Naive B cell (primary cell): ENCODE measurements at places on chromosomes 1 and 21. TPM values are rescaled to one million over a fixed set of nuclear protein-coding genes. Genes with fewer than 3 reads are reported as not detected.

DNA sequence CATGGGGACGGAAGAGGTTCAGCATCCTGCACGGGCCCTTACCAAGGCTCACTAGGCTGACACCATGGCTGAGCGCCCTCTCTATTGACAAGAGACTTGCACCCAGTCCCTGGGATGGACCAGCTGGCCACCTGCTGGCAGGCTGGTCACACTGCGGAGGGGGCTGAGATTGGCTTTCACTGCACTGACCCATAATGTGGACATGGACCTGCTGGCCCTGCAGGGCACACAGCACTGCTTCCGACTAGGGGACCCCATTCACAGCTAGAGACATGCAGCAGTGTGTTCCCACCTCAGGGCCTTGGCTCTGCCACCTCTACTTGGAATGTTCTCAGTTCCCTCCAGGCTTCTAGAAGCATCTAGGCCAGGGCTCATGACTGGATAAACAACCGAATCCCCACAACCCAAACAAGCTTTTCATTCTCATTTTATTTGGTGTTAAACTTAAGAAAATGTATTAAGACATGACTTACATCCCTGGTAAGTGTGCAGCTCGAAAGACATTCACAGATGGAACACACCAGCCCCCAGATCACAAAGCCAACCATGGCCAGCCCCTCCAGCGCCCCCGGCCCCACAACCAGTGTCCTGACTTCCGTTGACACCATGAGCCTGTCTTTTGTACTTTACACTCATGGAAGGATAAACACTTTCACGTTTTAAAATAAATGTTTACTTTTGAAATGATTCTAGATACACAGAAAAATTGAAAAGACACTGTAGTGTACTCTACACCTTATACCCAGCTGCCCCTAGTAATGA lies 9.3 kb upstream of the SRARP start:
- peaks cover 4% of the 10 kb centered on the region for H3K36me3 ChIP-seq
- H3K27me3 ChIP-seq = peaks cover 27% of the 10 kb centered on the region
- peak; percentile 16 for DNase-seq
- H3K27ac ChIP-seq = peak overlapping the region; percentile 61

DNA sequence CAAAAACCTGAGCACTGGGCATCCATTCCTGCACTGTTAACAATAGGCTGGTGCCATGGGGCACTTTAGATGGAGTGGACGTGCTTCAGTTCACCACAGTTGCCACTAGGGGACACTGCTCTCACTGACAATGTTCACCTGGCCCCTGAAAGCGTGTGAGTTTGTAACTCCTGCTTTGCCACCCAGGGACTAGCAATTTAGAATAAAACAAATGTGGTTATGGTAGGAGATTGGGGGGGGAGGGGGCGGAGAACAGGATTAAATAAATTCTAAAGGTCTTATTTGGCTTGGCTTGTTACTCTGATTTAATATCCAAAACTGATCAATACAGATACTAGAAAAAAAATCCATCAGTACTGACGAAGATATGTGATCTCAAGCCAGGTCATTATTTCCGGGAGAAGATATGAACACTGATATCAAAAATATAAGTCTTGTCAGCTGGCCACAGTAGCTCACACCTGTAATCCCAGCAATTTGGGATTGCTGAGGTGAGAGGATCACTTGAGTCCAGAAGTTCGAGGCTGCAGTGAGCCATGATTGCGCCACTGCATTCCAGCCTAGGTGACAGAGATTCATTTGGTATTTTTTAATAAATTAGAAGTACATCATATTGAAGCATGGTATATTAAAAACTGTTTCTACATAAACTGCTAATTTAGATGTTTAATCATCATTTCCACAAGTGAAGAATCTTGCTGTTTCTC lies 23.2 kb downstream of the INTS7 start:
- no peaks in the 10 kb centered on the region for H3K36me3 ChIP-seq
- no peaks in the 10 kb centered on the region for H3K4me1 ChIP-seq
- no peak overlapping the region for H3K27ac ChIP-seq
- DNase-seq = peak; percentile 36

DNA sequence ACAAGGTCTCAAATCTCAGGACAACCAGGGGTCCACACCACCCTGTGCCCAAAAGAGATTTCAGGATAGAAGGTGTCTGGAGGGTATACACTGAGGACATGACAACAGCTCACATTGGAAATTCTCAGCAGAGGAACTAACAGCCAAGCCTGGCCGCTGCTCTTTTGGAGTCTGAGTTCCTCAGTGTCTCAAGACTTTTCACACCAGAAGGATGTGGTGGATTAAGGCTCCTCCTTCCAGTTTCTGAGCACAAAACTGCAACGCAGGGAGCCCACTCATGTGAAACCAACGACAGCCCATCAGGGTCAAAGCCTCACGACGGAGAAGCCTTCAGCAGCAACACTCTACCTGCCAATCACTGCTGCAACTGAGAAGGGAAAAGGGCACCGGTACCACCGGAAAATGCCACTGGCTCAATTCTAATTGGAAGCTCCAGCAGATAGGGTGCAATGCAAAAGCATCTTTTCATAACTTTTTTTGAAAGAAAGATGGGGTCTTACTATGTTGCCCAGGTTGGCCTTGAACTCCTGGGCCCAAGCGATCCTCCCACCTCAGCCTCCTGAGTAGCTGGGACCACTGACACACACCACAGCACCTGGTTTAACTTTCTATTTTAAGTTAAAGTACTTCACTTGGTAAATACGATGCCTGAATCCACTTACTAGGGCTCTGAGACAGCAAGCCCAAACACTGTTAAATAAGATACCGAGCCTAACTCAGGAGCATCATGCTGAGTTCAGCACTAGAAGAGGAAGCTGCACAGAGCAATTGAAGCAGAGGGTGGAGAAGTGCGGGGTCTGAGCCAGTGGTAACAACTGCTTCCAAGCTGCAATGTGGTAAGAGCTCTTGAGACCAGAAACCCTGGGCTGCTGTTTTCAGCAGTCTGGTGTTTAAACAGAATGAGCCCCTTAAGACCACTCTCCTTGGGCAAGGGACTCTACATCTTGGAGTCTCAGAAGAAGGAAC lies 7.8 kb downstream of the CAPZB start:
- H3K27me3 ChIP-seq = no peaks in the 10 kb centered on the region
- H3K4me3 ChIP-seq = peak overlapping the region; percentile 71
- H3K27ac ChIP-seq = peak overlapping the region; percentile 96

GRCh38 chr21:42175110-42175710 lies 43.7 kb upstream of the ABCG1 start:
- H3K4me1 ChIP-seq = no peaks in the 10 kb centered on the region
- H3K27ac ChIP-seq = no peak overlapping the region
- no peak for DNase-seq

DNA sequence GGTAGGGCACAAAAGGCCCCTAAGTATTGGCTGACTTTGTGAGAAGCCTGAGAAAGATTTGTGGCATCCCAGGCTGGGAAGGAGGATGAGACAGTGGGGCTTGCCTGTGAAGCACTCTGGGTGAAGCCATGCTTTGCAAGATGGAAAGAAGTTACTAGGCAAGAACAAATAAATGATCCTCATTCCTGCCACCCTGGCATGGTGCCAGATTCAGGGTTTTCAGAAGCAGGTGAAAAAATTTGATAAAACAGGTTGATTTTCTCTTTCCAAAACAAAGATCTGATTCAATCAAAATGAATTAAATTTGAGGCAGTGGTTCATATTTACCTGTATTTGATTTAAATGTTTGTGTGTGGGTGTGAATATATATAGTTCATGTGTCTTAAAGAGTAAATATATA lies 386.9 kb upstream of the PROX1 start:
- H3K27ac ChIP-seq = no peak overlapping the region
- no peaks in the 10 kb centered on the region for H3K27me3 ChIP-seq
- no peaks in the 10 kb centered on the region for H3K4me1 ChIP-seq
- DNase-seq = no peak
- no peak overlapping the region for H3K4me3 ChIP-seq

- H3K4me1 ChIP-seq = no peaks in the 10 kb centered on the region
- no peak overlapping the region for H3K27ac ChIP-seq
- peaks cover 32% of the 10 kb centered on the region for H3K27me3 ChIP-seq
- H3K36me3 ChIP-seq = peaks cover 51% of the 10 kb centered on the region
- no peak for DNase-seq
Measured at GRCh38 chr1:173616859-173617258, 14.0 kb upstream of the SLC9C2 start.

GRCh38 chr1:236489710-236490377 lies 33.9 kb upstream of the LGALS8 start:
- peak; percentile 24 for DNase-seq
- no peak overlapping the region for H3K4me3 ChIP-seq
- no peaks in the 10 kb centered on the region for H3K36me3 ChIP-seq
- peaks cover 33% of the 10 kb centered on the region for H3K27me3 ChIP-seq
- H3K27ac ChIP-seq = no peak overlapping the region

- peaks cover 2% of the 10 kb centered on the region for H3K4me1 ChIP-seq
- no peaks in the 10 kb centered on the region for H3K36me3 ChIP-seq
- no peak overlapping the region for H3K4me3 ChIP-seq
- no peak overlapping the region for H3K27ac ChIP-seq
Measured at GRCh38 chr1:200636681-200637080, 16.1 kb upstream of the KIF14 start.

GRCh38 chr1:150561254-150561973 lies 12.2 kb downstream of the ADAMTSL4 start:
- H3K4me3 ChIP-seq = peak overlapping the region; percentile 99
- DNase-seq = peak; percentile 75
- no peaks in the 10 kb centered on the region for H3K27me3 ChIP-seq
- no peaks in the 10 kb centered on the region for H3K36me3 ChIP-seq
- peak overlapping the region; percentile 100 for H3K27ac ChIP-seq

- H3K4me1 ChIP-seq = peaks cover 40% of the 10 kb centered on the region
- H3K4me3 ChIP-seq = peak overlapping the region; percentile 49
- no peaks in the 10 kb centered on the region for H3K27me3 ChIP-seq
- H3K27ac ChIP-seq = peak overlapping the region; percentile 91
- DNase-seq = peak; percentile 60
- no peaks in the 10 kb centered on the region for H3K36me3 ChIP-seq
Measured at GRCh38 chr21:44880405-44881197, 7.1 kb upstream of the PTTG1IP start.

DNA sequence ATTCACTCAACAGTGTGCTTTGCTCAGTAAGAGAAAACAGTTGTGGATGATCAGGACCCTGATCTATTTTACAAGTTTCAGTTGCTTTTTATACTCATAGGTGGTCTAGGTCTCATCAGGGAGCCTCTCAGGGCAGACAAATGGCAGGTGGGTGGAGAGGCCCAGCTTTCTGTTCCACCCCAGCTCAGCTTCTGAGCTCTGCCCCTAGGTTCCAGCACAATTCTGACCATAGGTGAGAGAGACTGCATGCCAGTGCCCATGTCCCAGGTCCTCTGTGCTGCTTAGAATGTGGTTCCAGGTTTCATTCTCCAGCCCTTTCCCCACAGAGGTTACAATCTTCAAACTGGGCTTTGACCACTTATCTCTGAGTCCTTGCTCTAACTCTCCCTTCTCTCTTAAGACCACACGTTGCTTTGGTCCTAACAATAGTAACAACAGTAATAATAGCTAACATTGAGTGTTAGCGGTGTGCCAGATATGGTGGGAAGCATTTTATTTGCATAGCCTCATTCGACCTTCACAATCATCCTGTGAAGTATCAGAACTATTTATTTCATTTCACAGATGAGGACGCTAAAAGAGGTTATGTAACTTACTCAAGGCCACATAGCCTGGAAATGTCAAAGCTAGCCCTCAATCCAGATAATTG lies 19.6 kb upstream of the DUSP10 start:
- no peaks in the 10 kb centered on the region for H3K4me1 ChIP-seq
- H3K4me3 ChIP-seq = no peak overlapping the region
- H3K27ac ChIP-seq = no peak overlapping the region
- H3K36me3 ChIP-seq = no peaks in the 10 kb centered on the region

DNA sequence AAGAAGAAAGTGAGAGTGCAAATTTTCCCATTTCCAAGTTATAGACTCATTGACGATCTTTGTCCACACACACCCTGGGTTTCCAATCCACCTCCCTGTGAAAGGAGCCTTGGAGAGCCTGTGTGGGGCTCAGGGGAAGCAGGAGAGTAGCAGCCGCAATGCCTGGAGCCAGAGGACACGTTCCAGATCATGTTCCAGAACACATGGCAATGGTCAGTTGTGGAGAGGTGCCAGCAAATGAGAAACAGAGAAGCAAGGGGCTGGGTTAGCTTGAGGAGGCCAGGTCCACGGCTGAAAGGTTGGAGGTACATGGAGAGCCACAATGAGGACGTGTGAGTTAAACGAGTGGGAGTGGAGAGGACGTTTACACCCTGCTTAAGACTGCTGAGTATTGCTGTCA lies 33.0 kb upstream of the SIPA1L2 start:
- H3K4me3 ChIP-seq = no peak overlapping the region
- H3K27ac ChIP-seq = no peak overlapping the region
- DNase-seq = no peak
- H3K36me3 ChIP-seq = no peaks in the 10 kb centered on the region

GRCh38 chr1:119298687-119299303 lies 69.8 kb upstream of the HAO2 start:
- DNase-seq = no peak
- H3K4me3 ChIP-seq = no peak overlapping the region

DNA sequence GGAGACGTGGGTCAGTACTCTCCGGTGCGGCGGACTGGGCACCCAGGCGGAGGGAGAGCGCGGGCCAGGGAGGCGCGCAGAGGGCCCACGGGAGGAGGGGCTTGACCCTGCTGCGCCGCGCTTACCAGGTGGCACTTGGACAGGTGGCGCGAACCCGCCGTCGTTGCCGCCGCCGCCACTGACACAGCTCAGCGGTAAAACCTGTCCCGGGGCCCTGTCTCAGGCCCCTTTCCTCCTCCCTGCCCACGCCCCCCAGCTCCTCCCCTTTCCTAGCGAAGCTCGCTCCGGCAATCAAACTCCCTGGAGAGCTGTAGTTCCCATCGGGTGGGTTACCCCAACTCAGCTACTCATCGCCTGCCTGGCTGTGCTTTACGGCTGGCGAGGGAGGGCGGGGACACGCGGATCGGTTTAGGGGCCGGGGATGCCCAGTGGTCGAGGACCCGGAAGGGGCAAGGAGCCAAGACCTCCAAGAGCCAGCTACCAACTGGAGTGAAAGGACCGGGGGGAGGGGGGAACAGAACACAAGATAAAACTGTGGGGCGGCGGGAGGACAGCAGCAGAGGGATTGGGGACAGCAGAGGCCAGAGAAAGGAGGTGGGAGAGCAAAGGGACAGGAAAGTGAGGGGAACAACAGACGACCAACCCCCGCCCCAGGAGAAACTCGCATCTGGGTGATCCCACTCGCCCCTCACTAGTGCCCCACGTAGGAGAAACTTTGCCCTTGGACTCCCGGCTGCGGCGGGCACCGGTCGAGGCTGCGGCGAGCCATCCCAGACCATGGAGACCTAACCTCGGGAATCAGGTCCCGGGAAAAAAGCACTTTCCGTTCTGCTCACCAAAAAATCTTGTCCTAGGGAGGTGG lies 2.9 kb downstream of the GFI1 start:
- peak overlapping the region; percentile 95 for H3K4me3 ChIP-seq
- DNase-seq = peak; percentile 18
- no peaks in the 10 kb centered on the region for H3K36me3 ChIP-seq
- no peak overlapping the region for H3K27ac ChIP-seq
- peaks cover 42% of the 10 kb centered on the region for H3K27me3 ChIP-seq
- peaks cover 41% of the 10 kb centered on the region for H3K4me1 ChIP-seq

Gene EFNA3
- polyA plus RNA-seq = 0.69 TPM

Gene KRTAP11-1
- polyA plus RNA-seq = not detected

Gene NPHP4
- polyA plus RNA-seq = 0.68 TPM

Gene FBXO2
- 5.8 TPM for polyA plus RNA-seq

Gene ADAMTS5
- polyA plus RNA-seq = not detected

Gene LIPI
- polyA plus RNA-seq = not detected
